Neural crest cell (in vitro differentiated cells): ENCODE measurements at places on chromosomes 5 and 9. TPM values are rescaled to one million over a fixed set of nuclear protein-coding genes. Genes with fewer than 3 reads are reported as not detected.

CORO2A gene
- total RNA-seq = 9.3 and 9.5 TPM in 2 replicates

DNA sequence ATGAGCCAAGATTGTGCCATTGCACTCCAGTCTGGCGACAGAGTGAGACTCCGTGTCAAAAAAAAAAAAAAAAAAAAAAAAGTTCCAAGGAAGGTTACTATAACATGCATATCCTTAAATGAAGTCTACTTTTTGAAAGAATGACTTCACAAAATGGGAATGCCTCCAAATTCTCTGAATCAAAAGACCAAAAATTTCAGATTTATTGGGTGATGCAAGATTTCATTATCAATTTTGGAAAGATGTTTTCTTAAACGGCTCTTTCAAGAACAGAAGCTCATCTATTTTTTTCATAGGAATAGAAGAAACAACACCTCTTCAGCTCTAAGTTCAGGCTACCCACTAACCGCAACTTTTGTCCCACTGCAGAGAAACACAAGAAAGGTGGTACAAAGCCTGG, 69.9 kb downstream of the AUH start:
- peaks cover 15% of the 10 kb centered on the region for H3K36me3 ChIP-seq
- no peak for DNase-seq
- H3K4me3 ChIP-seq = no peak overlapping the region
- H3K4me1 ChIP-seq = no peaks in the 10 kb centered on the region
- H3K27ac ChIP-seq = no peak overlapping the region

DNA sequence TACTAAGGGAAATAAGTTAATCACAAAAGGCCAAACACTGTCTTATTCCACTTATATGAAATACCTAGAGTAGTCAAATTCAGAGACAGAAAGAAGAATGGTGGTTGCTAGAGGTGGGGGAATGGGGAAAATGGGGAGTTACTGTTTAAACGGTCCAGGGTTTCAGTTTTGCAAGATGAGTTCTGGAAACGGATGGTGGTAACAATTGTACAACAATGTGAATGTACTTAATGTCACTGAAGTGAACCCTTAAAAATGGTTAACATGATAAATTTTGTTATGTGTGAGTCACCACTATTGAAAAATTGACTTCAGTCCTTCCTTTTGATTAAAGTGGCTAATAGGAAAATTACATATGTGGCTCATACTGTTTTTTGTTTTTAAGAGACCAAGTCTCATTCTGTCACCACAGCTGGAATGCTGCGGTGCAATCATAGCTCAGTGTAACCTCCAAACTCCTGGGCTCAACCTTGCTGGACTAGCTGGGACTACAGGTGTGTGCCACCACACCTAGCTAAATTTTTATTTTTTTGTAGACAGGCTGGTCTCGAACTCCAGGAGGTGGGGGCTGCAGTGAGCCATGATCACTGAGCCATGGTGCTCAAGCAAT, 8.7 kb downstream of the UBQLN1 start:
- DNase-seq = no peak
- H3K4me1 ChIP-seq = peaks cover 25% of the 10 kb centered on the region
- H3K36me3 ChIP-seq = peaks cover 4% of the 10 kb centered on the region
- H3K4me3 ChIP-seq = no peak overlapping the region
- H3K27ac ChIP-seq = no peak overlapping the region

DNA sequence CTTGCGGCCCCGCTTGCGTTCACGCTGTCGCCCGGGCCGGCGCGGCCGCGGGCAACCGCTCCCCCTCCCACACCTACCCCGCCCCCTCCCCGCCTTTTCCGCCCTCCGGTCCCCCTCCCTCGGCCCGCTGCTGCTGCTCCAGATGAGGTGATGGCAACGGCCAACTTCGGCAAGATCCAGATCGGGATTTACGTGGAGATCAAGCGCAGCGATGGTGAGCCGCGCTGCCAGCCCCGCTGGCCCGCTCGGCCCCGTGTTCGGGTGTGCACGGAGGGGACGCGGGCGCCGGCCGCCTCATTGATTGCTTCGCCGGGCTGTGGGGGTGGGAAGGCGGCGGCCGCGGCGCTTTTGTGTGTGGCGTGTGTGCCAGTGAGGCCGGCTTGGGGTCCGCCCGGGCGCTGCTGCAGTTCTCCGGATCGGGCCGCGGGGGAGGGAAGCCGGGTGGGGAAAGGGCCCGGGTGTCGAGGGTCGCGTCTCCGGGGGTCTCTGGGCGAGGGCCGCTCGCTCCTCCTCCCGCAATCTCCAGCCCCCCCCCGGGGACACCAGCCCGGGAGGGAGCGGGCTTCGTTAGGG, 403 bp downstream of the KIF2A start:
- peaks cover 2% of the 10 kb centered on the region for H3K36me3 ChIP-seq
- H3K4me3 ChIP-seq = peak overlapping the region; percentile 95
- peaks cover 43% of the 10 kb centered on the region for H3K4me1 ChIP-seq
- H3K27me3 ChIP-seq = no peaks in the 10 kb centered on the region

AK3 gene
- 59.0 and 67.4 TPM in 2 replicates for total RNA-seq

LCP2 gene
- not detected in 2 replicates for total RNA-seq

- DNase-seq = no peak
- H3K27me3 ChIP-seq = no peaks in the 10 kb centered on the region
- H3K36me3 ChIP-seq = peaks cover 6% of the 10 kb centered on the region
- no peak overlapping the region for H3K27ac ChIP-seq
Observed at GRCh38 chr9:2727374-2727773, 10.1 kb downstream of the KCNV2 start.

ZNF622 gene
- total RNA-seq = 23.9 and 24.0 TPM in 2 replicates

GNAQ gene
- total RNA-seq = 53.3 and 59.1 TPM in 2 replicates

SAPCD2 gene
- total RNA-seq = 29.8 and 31.1 TPM in 2 replicates

- H3K27me3 ChIP-seq = no peaks in the 10 kb centered on the region
- peak; percentile 58 for DNase-seq
- peak overlapping the region; percentile 52 for H3K4me3 ChIP-seq
- H3K27ac ChIP-seq = no peak overlapping the region
Observed at GRCh38 chr9:128927731-128928411, 7.1 kb downstream of the PHYHD1 start.

TUSC1 gene
- not detected in 2 replicates for total RNA-seq

GRCh38 chr5:136018814-136019783, 9.7 kb upstream of the TGFBI start:
- peak overlapping the region; percentile 0 for H3K27ac ChIP-seq
- H3K36me3 ChIP-seq = no peaks in the 10 kb centered on the region
- no peak for DNase-seq

SPACA9 gene
- total RNA-seq = 3.6 and 4.1 TPM in 2 replicates

DNA sequence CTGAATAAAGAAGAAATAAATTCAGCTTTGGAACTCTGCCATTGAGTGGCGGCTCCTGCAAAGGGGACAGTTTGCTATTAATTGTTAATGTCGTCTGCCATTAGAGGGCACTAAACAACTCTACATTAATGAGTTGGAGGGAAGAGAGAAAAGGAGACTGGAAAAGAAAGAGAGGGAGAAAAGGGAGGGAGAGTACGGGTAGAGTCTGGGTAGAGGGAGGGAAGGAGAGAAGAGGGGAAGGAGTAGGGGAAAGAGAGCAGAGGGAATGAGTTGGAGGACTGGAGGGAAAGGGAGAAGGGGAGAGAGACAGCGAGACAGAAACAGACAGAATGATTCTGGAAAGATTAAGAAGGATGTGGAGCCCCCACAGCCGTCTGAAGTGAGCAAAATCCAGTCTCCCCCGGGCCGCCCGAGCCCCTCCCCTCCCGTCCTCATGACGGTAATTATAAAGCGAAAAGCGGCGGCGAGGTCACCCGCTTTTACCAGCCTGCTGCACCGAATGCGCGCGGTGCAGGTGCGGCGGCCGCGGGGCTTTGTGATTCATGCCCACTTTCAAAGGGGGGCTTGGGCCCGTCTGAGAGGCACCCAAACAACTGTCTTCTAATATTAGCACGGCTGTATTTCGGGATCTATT, 1.9 kb upstream of the FST start:
- peaks cover 41% of the 10 kb centered on the region for H3K4me1 ChIP-seq
- peak; percentile 38 for DNase-seq
- H3K27ac ChIP-seq = no peak overlapping the region
- no peaks in the 10 kb centered on the region for H3K36me3 ChIP-seq
- peak overlapping the region; percentile 87 for H3K4me3 ChIP-seq

DNA sequence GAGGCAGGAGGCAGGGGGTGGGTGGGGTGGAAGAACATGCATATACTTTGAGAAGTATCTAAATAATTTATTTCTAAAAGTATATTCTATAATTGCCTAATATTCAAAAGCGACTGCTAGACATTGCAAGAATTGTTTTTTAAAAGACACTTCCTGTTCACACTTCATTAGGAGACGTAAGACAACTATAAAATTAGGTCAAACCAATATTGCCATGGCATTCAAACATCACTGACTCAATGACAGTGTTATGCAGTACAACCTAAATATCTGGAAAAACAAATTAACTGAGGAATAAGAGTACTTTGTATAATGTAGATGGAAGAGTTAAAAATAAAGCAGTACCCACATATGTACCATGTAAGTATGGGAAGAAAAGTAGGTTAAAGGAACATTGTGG, 4.5 kb downstream of the CCNH start:
- peaks cover 6% of the 10 kb centered on the region for H3K36me3 ChIP-seq
- DNase-seq = no peak

FSTL4 gene
- total RNA-seq = 1.6 and 2.0 TPM in 2 replicates

DNA sequence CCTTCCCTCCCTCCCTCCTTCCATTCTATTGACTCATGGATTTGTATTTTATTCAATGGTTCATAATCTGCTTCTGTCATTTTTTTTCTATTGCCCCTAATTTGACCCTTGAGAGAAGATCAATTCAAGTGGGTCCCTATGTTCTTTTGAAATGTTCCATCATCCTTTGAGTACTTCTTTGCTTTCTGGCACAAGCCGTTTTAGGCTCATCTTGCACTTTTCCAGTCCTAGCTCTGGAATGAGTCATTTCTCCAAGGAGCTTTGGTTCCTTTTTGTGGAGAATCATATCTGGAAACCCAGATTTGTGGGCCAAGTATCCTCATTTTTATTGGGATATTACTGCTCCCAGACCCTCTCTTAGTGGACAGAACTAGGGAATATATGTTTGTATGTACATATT, 126.8 kb upstream of the PTPN3 start:
- peaks cover 7% of the 10 kb centered on the region for H3K4me1 ChIP-seq
- no peak for DNase-seq
- peaks cover 40% of the 10 kb centered on the region for H3K27me3 ChIP-seq
- H3K4me3 ChIP-seq = no peak overlapping the region
- H3K27ac ChIP-seq = no peak overlapping the region

ERAP2 gene
- not detected in 2 replicates for total RNA-seq

DNA sequence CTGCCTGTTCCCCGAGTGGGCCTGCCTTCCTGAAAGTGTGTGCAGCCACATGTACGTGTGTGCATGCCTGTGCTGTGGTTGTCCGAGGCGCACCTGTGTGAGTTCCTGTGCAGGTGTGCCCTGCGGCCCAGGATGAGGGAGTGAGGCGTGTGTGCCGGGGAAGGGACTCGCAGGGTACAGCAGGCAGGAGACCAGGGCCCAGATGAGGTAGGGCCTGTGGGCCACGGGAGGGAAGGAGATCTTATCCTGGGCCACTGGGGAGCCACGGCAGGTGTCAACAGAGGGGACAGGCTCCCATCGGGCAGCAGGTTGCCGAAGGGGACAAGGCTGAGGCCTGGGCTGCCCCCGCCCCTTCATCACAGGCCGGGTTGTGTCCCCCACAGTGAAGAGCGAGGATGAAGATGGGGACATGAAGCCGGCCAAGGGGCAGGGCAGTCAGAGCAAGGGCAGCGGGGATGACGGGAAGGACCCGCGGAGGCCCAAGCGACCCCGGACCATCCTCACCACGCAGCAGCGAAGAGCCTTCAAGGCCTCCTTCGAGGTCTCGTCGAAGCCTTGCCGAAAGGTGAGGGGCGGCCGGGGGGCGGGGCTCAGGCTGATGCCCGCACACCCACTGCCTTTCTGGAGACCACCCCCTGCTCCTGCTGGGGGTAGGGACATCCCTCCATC, 79.2 kb downstream of the LMX1B start:
- no peaks in the 10 kb centered on the region for H3K36me3 ChIP-seq
- no peak overlapping the region for H3K4me3 ChIP-seq
- peaks cover 5% of the 10 kb centered on the region for H3K4me1 ChIP-seq
- H3K27me3 ChIP-seq = peaks cover 14% of the 10 kb centered on the region
- DNase-seq = no peak

FOXD4L5 gene
- total RNA-seq = 0.34 and 0.37 TPM in 2 replicates

DNA sequence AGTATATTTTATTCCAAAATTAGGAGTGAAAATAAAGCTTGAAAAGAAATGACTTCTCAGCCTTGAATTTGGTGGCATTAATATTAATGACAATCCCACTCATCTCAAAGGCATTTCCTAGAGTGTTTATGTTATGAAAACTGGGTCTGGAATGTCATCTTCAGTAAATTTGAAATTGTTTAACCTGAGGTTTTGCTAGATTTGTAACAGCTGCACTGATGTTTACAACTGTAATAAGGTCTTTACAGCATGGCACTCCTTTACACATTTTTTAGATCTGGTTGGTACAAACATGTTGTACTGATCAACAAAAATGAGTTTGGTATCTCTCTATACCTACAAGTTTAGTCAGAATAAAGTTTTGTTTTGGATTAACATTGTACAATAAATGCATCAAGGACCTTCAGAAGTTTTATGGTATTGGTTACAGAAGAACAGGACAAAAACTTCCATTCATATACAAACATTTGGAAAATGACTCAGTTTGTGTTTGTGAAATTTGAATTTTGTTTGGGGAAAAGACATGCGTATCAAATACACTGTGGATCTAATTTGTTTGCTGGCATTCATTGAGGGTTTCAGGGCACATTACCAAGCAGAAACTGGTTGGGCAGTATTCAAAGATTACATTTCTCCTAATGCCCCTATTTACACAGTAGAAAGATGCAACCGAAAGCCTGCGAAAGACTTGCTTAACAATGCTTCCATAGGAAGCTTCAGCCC, 11.6 kb downstream of the FANCC start:
- H3K4me3 ChIP-seq = no peak overlapping the region
- no peak overlapping the region for H3K27ac ChIP-seq
- H3K36me3 ChIP-seq = no peaks in the 10 kb centered on the region
- H3K4me1 ChIP-seq = peaks cover 17% of the 10 kb centered on the region

DNA sequence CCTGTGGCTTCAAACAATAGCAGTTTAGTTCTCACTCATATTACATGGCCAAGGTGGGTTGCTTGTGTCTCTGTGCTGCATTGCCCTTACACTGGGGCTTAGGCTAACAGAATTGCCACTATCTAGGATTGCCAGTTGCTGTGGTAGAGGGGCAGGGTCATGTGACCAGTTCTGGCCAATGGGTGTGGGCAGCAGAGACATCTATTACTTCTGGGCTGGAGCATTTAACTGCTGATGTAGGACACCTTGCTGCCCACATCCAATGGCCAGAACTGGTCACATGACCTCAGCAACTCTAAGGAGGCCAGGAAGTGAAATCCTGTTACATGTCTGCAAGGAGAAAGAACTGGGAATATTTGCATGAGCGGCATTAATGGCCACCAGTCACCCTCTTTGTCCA, 199.3 kb downstream of the C9orf152 start:
- H3K4me3 ChIP-seq = no peak overlapping the region
- H3K4me1 ChIP-seq = no peaks in the 10 kb centered on the region
- DNase-seq = no peak
- H3K36me3 ChIP-seq = peaks cover 16% of the 10 kb centered on the region

- peaks cover 8% of the 10 kb centered on the region for H3K36me3 ChIP-seq
- H3K27me3 ChIP-seq = no peaks in the 10 kb centered on the region
- H3K4me3 ChIP-seq = no peak overlapping the region
- peaks cover 33% of the 10 kb centered on the region for H3K4me1 ChIP-seq
Observed at GRCh38 chr9:78234810-78235209, 1.1 kb upstream of the CEP78 start.

- no peak overlapping the region for H3K4me3 ChIP-seq
- H3K4me1 ChIP-seq = no peaks in the 10 kb centered on the region
- no peaks in the 10 kb centered on the region for H3K27me3 ChIP-seq
- DNase-seq = no peak
- H3K36me3 ChIP-seq = no peaks in the 10 kb centered on the region
- H3K27ac ChIP-seq = no peak overlapping the region
Observed at GRCh38 chr5:40486437-40487275, 193.1 kb upstream of the PTGER4 start.

GRCh38 chr9:96222132-96222531, 79.8 kb downstream of the HSD17B3 start:
- H3K27ac ChIP-seq = no peak overlapping the region
- H3K36me3 ChIP-seq = peaks cover 8% of the 10 kb centered on the region
- DNase-seq = no peak
- peaks cover 17% of the 10 kb centered on the region for H3K4me1 ChIP-seq

TOR1B gene
- 16.6 and 18.0 TPM in 2 replicates for total RNA-seq

NLN gene
- total RNA-seq = 51.7 and 55.2 TPM in 2 replicates
